ENCODE measurements at places on chromosomes 2 and 18. TPM values are rescaled to one million over a fixed set of nuclear protein-coding genes. Genes with fewer than 3 reads are reported as not detected.

The CDK5R2 gene
- polyA plus RNA-seq = not detected

The SLC5A7 gene
- polyA plus RNA-seq = 0.20 TPM

The KCNK3 gene
- 1.4 TPM for polyA plus RNA-seq

The MAP3K20 gene
- polyA plus RNA-seq = 91.9 TPM

The SERPINB3 gene
- polyA plus RNA-seq = not detected

The HS6ST1 gene
- polyA plus RNA-seq = 28.6 TPM

The FBXO15 gene
- 0.92 TPM for polyA plus RNA-seq

The SNORC gene
- polyA plus RNA-seq = 1.8 TPM

The RNF152 gene
- polyA plus RNA-seq = 4.9 TPM

The PASK gene
- polyA plus RNA-seq = 6.8 TPM

The SUCLG1 gene
- polyA plus RNA-seq = 69.3 TPM

DNA sequence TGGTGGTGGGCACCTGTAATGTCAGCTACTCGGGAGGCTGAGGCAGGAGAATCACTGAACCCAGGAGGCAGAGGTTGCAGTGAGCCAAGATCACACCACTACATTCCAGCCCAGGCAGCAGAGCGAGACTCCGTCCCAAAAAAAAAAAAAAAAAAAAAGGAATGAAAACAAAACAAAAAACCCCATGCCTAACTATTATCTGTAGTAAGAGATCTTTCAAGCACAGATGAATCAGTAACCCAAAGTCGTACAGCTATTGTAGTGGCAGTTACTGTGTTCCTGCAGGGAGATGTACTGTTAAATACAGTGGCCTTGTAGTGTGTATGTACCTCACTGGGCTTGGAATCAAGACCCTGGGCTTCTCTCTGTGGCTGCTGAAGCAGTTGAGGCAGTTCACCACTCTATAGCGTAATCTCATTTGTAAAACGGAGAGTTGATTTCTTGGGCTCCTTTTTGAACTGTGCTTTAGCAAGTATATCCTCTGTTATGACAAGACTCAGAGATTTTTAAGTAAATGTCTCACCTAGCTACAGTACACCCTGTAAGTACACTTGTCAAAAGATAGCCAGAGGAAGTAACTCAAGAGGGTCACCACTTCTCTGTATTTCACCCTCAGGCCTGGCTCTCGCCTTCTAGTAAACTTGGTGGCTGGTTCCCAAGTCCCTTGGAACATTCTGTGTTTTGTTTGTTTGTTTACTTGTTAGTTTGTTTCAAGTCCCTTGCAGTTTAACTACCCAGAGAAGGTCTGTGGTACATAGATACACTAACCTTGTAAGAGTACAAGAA is 109.6 kb upstream of the FOSL2 start:
- no peak for DNase-seq

GRCh38 chr2:204207866-204208265 is 271.3 kb downstream of the ICOS start:
- no peak for DNase-seq

DNA sequence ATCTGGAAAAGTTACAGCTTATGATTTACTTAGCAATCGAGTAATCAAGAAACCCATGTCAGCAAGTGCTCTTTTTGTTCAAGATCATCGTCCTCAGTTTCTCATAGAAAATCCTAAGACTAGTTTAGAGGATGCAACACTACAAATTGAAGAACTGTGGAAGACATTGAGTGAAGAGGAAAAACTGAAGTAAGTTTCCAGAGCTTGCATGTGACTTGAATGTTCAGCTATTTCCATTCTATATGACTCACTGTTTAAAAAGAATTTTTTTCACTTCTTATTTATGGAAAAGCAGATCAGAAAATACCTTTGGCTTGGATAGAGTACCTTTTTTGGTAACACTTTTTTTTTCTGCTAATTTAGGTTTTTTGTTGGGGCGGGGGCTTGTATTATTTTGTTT is 70.7 kb downstream of the PMS1 start:
- no peak for DNase-seq

DNA sequence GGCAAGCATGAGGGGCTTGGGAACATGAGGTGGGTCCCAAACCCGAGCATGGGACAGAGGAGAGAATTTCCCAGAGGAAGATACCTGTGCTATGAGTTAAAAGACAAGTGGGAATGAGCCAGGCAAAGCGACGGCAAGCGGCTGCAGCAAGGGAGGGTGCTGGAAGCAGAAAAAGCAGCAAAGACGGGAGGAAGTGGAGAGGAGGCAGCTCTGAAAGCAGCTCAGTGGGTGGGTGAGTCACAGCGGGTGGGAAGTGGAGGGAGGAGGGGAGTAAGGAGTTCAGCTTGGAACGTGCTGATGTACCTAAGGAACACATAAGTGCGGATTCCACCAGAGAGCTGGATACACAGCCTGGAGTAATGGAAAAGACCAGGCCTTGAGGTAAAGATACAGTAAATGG is 41.4 kb downstream of the THUMPD2 start:
- peak; percentile 64 for DNase-seq

DNA sequence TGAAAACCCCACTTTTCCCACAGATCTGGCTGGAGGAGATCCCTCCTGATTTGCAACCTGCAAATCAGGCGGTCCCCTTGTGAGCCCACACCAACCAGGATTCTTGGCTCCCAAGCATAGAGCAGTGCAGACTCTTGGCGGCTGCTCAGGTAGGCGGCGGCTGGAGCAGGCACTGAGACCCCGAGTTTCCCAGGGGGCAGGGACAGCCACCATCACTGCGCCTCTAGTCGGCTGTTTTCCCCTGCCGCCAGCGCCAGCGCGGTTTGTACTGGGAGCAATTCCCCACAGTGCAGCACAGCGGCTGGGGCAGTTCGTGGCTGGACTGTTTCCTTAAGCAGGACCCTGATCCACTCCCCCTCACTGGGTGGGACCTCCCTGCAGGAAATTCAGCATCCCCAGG is 323.3 kb downstream of the TRIB2 start:
- no peak for DNase-seq

DNA sequence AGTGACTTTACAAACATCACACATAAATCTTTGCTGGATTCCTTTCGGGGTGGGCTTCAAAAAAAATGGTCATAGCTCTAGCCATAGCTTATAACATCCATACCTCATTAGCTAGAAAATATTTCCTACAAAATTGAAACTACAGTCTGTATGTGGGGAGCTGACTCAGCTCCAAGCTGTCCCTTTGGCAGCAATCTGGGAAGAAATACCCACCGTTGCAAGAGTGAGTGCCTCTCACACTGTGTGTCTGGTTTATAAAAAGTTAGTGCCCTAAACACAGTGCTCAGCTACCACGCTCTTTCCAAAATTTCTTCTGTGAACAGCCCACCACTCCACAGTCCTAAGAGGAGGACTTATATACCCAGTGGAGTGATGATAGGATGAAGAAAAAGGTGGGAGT is 170.1 kb downstream of the RBM43 start:
- DNase-seq = no peak

DNA sequence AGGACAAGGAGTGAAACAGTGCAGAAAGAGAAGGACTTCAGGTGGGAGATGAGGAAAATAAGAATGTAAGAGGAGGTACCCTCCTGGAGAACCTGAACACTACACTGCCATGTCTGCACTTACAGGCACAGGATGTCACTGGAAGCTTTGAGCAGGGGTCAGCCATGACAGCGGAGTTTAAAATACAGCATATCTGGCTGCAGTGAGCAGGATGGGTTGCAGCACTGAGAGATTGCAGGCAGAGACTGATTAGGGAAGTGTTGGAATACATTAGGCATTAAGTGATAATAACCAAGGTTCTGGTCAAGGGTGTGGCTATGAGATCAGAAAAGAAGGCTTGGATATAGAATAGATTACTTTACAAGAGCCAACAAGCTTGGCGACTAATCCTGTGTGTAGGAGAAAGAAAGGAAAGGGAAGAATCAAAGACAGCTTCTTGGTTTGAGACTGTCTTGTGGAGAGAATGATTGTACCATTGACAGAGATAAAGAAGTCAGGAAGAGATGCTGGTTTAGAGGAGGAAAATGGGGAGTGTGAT is 171.1 kb upstream of the RBMS1 start:
- no peak for DNase-seq

- DNase-seq = no peak
Measured at GRCh38 chr2:3172265-3172935, 205.2 kb downstream of the EIPR1 start.

- DNase-seq = no peak
Measured at GRCh38 chr2:217806482-217806765, 196.4 kb downstream of the TNS1 start.

DNA sequence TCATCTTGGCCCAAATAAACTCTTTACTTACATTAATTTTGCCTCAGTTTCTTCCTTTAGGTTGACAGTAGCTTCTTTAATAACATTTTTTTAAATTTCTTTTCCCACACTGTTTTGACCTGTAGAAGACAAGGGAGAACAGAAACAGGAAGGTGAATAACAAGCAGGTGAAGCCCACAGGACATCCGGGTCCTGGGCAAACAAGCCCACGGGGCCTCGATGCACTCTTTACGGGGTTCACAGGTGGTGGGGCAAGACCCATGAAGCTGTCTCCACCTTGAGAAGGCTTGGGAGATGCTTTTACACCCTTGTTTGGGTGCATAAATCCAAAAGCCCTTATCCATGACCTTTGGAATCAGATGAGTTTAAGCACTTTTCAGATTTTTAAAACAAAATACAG is 301.0 kb upstream of the MGAT5 start:
- no peak for DNase-seq

- DNase-seq = no peak
Measured at GRCh38 chr2:10284108-10284870, 18.4 kb upstream of the HPCAL1 start.

DNA sequence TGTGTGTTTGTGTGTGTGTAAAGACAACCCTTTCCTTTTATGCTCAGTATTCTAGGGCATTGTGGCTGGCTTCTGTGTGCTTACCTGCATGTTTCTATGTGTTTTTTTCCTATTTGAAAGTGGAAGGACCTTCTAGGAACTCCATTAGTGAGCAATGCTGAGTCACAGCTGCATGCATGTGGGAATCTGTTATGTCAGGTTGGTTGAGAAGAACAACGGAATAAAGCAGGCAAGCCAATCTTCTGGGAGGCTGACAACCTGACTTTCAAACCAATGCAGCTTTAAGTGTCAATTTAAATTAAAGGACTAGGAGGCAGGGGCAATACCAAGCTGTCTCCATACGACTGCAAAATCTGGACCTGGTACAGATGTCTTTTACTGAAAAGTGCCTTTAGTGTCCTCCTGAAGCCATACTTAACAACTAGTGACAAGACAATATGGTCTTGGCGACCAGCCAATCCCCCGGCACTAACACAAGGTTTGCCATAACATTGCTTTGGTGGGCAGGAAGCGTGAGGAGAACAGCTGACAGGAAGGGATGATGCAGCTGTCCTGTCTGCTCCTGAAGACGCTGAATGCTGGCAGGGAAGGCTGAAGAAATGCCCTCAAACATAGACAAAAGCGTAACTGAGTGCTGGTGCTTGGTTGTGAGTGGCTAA is 514.7 kb upstream of the CDH7 start:
- peak; percentile 40 for DNase-seq

DNA sequence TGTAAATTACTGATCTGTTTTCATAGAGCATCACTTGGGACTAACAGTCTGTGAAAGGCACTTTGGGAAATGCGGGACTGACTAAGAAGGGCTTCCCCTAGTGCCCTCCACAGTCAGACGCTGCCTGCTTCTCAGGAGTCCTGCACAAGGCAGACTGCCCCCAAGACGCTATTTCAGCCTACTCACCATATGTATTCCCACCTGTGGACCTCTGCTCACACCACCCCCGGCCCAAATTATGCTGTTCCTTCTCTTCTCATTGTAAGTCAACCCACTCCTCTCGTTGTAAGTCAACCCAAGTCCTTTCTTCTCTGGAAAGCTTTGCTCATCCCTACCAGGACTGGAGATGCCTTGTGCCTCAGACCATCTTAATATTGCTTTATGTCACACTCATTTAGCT is 175.3 kb downstream of the GFPT1 start:
- DNase-seq = no peak

DNA sequence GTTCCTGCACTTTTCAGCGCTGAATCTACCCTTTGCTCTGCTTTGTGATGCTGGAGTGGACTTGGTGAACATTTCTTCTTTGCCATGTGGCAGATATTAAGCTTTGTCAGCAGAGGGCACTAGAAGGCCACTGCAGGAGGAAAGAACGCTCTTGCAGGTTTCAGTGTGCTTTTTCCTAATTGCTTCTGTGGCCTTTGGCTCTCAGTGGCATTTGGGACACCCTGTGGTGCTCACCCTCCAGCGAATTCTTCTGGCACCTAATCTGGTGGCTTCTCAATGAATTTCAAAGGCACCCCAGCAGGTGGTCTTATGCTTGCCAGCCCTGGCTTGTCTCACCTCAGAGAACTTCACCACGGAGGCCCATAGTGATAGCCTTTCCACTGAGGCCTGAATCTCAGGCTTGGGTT is 146.7 kb downstream of the MYO3B start:
- no peak for DNase-seq
